ENCODE measurements at places on chromosomes 7 and 10.
A peak's percentile ranks its signal among the peaks of the same experiment; 100 is the strongest.

DNA sequence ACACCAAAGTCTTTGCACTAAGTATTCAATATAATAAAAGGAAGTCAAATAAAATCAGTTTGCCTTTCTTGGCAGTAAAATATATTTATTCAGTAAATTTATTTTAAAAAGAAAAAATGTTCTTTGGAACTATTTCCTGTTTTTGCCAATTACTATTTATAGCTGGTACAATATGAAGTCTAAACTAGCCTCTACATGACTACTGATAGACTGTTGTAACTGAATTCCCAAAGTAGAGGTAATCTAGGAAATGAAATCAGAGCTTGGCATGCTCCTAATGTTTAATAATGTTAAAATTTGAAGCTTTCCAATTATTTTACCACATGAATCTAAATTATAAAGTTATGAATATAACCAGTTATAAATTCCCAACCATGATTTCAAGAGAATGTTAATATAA is 385.5 kb downstream of the SEMA3D start:
- DNase-seq, result no peak

- no peak for DNase-seq
These were observed 150.5 kb downstream of the CYP26A1 start for GRCh38 chr10:93224005-93224779.

GRCh38 chr7:87933605-87933952 is 472 bp upstream of the ADAM22 start:
- no peak for DNase-seq

DNA sequence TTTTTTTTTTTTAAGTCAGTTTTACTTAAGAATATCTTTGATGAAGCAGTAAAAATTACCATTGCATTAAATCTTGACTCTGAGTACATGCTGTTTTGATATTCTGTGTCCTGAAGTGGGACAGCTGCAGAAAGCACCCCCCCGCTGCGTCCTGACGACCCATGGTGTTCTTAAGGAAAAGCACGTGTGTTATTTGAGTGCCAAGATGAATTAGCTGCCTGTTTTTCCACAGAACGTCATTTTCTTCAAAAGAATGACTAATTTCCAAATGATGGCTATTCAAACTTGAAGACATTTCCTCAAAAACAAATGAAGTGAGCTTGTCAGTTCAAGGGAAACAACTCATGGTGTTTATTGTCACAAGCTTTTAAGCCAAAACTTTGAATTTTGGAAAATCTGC is 45.9 kb downstream of the CREM start:
- peak; percentile 38 for DNase-seq

- DNase-seq, result no peak
These were observed 126.2 kb upstream of the LRRN3 start for GRCh38 chr7:110964775-110965174.

DNA sequence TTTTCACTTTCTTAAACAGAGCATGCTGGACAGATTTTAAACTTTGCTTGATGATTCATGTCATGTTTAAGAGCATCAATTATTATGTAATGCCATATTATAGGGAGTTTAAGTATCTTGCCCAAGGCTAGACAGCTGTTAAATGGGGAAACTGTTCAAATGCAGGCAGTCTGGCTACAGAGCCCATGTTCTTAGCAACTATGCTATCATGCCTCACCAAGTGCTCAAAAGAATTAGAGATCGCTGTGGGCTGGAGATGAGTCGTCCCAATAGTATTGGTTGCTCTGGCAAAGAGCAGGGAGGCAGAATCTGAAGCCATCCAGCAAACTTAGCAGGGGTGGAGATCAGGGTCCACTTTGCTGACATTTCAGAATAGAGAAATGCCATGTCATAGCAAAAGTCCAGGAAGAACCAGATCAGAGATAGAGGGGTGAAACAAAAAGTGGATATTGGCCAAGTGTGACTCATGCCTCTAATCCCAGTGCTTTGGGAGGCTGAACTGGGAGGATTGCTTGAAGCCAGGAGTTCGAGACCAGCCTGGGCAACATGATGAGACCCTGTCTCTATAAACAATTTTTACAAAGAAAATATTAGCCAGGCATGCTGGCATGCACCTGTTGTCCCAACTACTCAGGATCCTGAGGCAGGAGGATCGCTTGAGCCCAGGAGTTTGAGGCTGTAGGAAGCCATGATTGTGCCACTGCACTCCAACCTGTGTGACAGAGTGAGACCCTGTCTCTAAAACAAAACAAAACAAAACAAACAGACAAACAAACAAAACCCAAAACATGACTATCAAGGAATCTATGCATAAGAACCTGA is 57.8 kb downstream of the BAMBI start:
- peak; percentile 28 for DNase-seq
